Nucleus accumbens (tissue), 56 donors: ENCODE measurements at places on chromosomes 12 and 14.

- DNase-seq, result no peak
These were observed 173.2 kb upstream of the PWP1 start for GRCh38 chr12:107512391-107512790.

GRCh38 chr12:106907411-106907810 lies 48.3 kb upstream of the TMEM263 start:
- DNase-seq, result no peak

DNA sequence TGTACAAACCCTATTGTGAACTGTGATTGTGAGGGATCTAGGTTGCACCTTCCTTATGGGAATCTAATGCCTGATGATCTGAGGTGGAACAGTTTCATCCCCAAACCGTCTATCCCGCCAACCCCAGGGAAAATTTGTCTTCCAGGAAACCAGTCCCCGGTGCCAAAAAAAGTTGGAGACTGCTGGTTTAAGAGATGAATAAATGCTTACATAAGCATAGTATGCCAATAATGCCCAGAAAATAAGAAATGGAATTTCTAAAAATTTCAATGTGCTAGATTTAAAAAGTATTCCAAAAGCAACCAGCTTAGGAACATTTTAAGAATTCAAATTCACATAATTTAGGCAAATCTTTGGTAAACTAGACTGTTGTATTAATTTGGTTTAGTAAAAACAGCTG lies 5.4 kb upstream of the RNU6-8 start:
- DNase-seq, result no peak

- no peak for DNase-seq
These were observed 175.3 kb downstream of the STXBP6 start for GRCh38 chr14:24874514-24875202.

DNA sequence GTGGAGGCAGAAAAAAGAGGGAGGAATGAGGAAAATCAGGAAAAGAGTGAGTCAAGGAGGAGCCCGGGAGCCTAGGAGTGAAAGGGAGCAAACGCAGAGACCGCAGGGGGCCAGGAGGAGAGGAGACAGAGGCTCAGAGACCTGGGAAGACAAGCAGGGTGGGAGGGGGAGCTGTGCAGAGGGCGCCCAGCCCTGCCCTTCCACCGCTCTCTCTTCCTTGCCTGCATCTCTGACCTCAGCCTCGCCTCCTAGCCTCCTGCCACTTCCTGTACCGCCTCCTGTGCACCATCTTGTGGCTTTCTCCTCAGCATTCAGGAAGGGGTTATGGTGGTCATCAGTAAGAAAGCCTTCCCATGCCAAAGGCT lies 1.3 kb downstream of the CLSTN3 start:
- DNase-seq, result no peak

GRCh38 chr12:65501935-65502334 lies 223.5 kb downstream of the MSRB3 start:
- no peak for DNase-seq

DNA sequence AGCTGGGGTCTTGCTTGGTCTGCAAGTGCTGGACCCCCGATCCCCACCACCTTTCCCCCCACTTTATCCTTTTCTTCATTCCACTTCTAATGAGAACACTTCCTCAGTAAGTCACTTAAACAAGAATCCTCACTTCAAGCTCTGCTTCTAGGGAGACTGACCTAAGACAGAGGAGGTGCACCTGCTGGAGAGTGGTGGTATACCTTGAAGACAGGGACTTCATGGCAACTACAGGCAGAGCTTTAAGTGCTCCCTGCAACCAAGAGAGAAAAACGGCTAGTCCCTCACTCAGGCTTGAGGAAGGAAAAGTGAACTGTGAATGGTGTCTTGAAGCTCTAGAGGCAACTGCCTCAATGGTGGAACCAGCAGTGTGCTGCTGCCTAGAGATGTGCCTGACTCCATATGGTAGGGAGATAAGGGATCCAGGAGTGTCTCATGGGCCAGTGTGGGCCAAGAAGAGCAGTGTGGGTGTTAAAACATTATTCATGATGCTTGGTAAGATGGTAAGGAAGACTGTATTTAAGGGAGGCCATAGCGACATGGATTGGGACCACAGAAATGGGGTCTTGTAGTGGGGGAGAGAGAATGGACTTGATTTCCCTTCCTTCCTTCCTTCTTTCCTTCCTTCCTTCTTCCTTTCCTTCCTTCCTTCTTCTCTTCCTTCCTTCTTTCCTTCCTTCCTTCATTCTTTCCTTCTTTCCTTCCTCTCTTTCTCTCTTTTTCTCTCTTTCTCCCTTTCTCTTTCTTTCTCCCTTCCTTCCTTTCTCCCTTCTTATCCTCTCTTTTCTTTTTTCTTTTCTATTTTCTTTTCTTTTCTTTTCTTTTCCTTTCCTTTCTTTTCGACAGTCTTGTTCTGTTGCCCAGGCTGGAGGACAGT lies 96.2 kb upstream of the NAP1L1 start:
- DNase-seq, result no peak

- no peak for DNase-seq
These were observed 3.5 kb upstream of the CSRNP2 start for GRCh38 chr12:51086933-51087332.

- no peak for DNase-seq
These were observed 38.2 kb upstream of the ZNF641 start for GRCh38 chr12:48388938-48389337.

GRCh38 chr12:46948936-46949545 lies 123.2 kb upstream of the SLC38A4 start:
- no peak for DNase-seq

DNA sequence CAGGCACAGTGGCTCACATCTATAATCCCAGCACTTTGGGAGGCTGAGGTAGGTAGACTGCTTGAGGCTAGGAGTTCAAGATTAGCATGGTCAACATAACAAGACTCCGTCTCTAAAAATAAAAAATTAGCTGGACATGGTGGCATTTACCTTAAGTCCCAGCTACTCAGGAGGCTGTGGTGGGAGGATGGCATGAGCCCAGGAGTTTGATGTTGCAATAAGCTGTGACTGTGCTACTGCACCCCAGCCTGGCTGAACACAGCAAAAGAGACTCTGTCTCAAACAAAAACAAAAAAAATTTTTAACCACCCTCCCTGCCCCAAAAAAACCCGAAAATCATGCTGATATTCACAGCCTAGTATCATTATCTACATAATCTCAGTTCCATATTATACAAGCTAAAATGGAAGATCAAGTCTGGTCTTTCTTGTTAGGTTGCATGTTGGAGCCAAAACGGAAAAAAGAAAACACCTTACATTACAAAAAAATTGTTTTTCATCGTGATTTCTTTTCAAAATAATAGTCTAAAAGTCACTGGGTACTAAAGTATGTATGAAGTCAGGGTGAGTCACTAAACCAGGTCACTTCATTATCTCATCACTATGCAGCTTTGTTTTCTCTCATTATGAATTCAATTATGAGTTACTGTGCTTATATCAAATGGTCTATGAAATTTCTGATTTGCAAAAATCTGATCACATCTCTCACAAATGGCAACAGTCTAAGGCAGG lies 13.8 kb downstream of the GXYLT1 start:
- DNase-seq, result no peak

GRCh38 chr12:58283553-58283952 lies 342.2 kb downstream of the ATP23 start:
- DNase-seq, result no peak

DNA sequence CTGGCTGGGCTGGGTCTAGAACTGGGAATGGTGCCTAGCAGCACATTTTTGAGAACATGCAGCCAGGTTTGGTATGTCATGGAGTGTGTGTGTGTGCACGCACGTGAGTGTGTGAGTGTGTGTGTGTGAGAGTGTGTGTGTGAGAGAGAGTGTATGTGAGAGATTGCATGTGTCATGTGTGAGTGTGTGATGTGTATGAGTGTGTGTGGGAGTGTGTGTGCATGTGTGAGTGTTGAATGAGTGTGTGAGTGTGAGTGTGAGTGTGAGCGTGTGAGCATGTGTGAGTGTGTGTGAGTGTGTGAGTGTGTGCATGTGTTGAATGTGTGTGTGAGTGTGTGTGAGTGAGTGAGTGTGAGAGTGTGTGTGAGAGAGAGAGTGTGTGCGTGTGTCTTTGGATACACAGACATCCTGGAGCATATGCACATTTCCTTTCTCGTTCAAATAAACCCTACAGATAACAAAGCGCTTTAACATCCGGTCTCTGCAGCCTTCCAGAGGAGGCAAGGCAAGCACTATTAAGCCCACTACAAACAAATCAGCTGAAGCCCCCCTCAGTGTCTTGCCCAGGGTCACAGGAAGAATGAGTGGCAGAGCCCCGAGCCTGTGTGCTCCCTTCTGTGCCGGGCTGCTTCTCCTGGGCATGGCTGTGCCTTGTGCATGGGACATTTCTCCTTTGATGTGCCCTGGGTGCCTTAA lies 108.7 kb upstream of the ETV6 start:
- no peak for DNase-seq

DNA sequence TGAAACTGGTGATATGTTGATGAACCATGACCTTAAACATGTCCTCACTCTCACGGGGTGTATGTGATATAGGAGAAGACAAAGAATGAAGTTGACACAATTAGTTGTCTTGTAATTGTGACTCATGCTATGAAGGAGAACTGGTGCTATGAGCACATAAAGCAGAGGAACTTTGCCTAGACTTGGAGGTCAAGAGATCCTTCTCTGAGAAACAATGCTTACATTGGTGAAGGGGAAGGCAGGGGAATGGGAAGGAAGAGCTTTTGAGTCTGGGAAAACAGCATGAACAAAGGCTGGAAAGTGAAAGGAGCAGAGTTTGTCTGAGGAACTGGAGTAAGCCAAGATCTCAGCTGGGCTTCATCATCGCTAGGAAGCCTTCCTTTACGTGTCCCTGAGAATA lies 83.2 kb downstream of the MYRFL start:
- DNase-seq, result no peak

DNA sequence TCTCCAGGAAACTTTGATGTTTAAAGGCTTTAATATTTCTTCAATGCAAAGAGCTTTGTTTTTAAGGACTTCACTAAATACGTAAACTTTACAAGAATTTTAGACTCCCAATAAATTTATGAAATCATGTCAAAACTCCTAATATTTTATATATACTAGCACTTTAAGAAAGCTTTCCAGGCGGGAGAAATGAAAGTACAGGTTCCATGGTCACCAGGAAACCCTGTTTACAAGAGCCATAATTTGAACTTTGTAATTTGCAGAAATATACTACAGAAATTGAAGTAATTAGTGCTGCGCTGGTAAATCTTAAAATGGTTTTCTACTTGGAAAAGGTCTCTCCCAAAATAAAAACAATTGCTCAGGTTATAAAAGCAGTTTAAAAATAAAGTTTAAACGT lies 8.8 kb downstream of the CCDC92 start:
- DNase-seq, result no peak

DNA sequence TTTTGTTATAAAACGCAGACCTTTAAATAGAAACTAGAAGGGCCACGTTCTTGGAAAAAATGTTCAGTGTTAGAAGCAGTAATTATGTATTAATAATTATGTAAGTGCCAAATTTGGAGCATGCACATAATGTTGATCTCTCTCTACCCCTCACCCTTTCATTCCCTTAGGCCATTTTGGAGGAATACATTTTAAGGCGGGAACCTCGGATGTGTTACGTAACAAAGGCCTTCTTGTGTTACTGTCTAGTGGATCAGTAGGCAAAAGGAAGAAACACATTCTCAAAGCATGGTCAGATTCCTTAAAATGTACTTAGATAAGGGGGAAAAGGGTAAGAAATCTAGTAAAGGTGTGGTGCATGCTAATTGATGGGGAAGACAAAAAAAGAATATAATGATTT lies 52.7 kb downstream of the RASSF3 start:
- no peak for DNase-seq

- DNase-seq, result no peak
These were observed 281.0 kb upstream of the CRY1 start for GRCh38 chr12:107374161-107374840.
